ENCODE measurements at places on chromosomes 4 and X.

GRCh38 chrX:154481911-154482601, 3.0 kb upstream of the LAGE3 start:
- no peak for DNase-seq

DNA sequence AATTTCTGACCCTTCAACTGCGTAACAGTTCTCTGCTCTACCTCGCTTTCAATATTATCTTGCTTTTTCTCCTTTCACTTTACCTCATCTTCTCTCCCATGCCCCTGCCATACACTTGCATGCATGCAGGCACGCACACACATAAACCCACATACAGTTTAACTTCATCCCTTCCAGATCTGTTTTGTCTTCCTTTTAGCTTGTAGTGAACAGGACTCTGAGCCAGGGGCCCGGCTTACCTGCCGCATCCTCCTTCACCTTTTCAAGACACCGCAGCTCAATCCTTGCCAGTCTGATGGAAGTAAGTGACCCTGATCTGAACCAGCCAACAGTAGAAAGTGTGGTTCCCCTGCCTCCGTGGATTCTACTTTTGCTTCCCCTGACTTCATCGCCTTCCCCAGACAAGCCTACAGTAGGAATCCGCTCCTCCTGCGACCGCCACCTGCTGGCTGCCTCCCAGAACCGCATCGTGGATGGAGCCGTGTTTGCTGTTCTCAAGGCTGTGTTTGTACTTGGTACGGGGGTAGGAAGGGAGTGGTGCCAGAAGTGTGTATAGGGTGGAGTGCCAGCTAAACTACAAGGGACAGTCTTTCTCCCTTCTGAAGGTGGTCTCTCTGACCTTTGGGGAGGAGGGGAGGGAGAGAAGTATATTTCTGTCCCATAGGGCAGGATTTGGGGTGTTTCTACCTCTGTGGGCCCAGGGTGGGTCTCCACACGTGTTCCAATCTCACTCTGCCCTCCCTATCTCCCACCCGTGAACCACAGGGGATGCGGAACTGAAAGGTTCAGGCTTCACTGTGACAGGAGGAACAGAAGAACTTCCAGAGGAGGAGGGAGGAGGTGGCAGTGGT, 10.7 kb downstream of the MED12 start:
- DNase-seq, result peak; percentile 37

DNA sequence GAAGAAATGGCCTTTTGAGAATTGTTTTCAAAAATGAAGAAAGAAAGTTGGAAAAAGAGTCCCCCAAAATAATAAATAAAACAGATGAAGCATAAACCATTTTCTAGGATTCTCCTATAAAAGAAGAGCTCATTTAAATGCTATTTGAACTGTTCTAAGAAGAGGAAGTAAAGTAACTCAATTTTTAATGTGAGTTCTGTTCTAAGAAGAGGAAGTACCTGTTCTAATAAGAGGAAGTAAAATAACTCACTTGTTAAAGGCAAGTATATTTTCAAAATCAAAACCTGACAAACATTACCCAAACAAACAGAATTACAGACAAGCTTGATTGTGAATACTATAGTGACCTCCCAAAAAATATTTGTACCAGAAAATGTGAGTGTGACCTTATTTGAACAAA, 1326.3 kb downstream of the C4orf33 start:
- DNase-seq, result no peak

DNA sequence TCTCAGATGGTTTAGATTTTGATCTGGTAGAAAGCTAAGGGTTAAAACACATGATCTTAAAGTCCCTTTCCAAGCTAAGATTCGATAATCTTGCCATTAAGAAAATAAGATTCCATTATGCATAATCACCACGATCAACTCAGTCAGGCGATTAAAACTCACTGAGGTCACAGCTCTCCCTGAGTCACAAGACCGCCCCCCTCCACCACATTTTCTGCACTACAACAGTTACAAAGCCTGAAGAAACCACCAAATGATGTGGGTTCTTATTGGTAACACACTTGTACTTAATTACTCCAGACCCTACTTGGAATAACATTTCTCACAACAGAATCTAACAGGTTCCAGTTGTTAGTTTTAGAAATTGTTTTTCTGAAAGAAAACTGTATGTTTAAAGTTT, 62.8 kb downstream of the SH3KBP1 start:
- DNase-seq, result peak; percentile 56

- peak; percentile 83 for DNase-seq
Observed at GRCh38 chrX:107710617-107711391, 64.8 kb downstream of the TSC22D3 start.

GRCh38 chrX:44651358-44651757, 108.7 kb upstream of the FUNDC1 start:
- peak; percentile 3 for DNase-seq

DNA sequence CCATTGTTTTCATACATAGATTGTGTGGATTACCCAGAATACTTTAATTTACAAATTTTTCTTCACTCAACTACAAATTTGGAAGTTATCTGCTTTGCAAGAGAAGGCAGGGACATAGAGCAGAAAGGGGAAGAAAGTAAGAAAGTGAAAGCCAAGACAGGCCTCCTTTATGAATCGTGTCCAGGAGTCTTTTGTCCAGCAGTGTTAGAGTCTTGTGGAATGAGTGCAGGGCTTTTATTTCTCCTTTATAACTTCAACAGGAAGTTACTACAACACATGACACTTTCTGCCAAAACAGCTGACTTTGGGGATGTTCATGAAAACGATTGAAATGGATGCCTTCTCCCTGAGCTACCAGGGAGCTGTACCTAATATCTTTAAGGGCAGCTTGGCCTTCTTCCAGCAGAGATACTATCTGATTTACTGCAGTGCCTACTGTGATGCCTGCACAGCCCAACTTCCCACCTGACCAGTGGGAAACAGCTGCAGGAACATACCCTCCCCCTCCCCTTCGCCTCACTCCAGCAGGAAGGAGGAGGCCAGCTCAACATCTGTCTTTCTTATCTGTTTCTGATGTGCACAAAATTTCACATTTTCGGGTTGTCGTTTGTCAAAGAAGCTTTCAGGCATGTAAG, 557.7 kb upstream of the SLIT2 start:
- DNase-seq, result no peak

DNA sequence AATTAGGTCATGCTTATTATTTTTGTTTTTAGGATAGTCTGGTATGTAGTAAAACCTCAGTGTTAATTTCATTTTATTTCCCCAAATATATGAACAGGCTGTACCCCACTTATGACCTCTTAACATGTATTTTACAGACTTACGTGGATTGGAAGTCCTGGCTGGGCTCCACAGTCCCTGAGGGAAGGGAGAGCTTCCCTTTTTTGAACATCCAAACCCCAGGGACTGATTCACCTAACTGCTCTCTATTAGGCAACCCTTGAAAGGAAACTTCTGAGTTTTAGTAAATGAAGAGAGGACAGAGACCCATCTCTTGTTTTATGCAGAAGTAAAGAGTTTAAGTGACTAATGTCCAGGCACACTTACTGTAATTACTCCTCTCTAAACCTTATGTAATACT, 233.1 kb upstream of the SPRY1 start:
- no peak for DNase-seq

DNA sequence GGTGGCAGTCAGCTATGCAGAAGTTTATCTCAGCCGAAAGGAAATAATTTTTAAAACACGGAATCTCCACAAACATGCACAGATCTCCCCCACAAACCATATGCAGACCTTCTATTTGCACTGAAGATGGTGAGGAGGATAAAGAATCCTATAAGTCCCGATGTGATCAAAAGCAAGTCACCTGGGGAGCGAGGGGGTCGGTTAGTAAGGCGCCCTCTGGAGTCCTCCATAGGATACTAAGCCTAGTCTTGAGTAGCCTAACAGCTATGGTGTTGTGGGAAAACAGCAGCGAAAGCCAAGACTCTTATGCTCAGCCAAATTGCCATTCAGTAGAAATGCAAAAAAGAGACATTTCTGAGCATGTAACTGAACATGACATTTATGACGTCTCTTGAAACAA, 210.9 kb downstream of the FRMPD4 start:
- DNase-seq, result no peak

DNA sequence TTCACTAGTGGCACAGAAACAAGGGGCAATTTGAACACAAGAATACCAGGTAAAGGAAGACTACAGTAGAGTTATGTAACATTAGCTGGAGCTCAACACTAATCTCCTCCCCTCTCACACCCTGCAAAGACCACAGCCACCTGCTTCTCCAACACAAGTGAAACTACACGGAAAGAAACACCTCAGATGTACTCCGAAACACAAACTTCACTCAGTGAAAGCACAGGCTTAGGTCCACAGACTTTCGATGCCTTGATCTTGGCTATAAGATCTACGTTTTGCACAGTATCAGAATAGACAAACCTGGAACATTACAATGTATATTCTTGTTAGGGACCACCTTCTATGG, 7.6 kb downstream of the ACSL1 start:
- DNase-seq, result no peak

- peak; percentile 55 for DNase-seq
Observed at GRCh38 chr4:66430856-66431255, 760.6 kb upstream of the EPHA5 start.

DNA sequence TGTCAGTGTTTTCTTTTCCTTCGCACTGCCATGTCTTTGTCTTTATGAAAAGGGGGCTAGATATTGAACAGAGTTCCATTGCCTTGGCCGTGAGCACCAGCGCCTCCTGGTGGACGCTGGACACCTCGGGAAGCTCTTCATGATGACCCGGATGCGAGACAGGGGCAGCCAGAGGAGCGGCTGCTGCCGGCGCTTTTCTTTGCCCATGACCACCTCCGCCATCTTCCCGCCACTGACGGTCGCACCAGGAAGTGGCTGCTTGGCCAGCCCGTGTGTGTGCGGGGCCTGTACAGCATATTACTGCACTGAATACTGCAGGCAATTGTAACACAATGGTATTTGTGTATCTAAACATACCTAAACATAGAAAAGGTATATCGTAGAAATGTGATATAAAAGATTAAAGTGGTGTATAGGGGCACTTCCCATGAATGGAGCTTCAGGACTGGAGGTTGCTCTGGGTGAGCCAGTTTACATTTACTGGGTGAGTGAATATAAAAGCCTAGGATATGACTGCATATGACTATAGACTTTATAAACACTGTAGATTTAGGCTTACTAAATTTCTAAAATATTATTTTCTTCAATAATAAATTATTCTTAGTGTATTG, 15.8 kb upstream of the GRIA2 start:
- no peak for DNase-seq

- DNase-seq, result no peak
Observed at GRCh38 chrX:39427492-39427891, 626.2 kb downstream of the MID1IP1 start.

GRCh38 chr4:186844059-186844681, 120.5 kb upstream of the FAT1 start:
- peak; percentile 70 for DNase-seq

- DNase-seq, result peak; percentile 77
Observed at GRCh38 chr4:128191115-128191781, 96.4 kb downstream of the PGRMC2 start.

GRCh38 chrX:34849371-34849770, 93.2 kb upstream of the FAM47B start:
- DNase-seq, result peak; percentile 8

DNA sequence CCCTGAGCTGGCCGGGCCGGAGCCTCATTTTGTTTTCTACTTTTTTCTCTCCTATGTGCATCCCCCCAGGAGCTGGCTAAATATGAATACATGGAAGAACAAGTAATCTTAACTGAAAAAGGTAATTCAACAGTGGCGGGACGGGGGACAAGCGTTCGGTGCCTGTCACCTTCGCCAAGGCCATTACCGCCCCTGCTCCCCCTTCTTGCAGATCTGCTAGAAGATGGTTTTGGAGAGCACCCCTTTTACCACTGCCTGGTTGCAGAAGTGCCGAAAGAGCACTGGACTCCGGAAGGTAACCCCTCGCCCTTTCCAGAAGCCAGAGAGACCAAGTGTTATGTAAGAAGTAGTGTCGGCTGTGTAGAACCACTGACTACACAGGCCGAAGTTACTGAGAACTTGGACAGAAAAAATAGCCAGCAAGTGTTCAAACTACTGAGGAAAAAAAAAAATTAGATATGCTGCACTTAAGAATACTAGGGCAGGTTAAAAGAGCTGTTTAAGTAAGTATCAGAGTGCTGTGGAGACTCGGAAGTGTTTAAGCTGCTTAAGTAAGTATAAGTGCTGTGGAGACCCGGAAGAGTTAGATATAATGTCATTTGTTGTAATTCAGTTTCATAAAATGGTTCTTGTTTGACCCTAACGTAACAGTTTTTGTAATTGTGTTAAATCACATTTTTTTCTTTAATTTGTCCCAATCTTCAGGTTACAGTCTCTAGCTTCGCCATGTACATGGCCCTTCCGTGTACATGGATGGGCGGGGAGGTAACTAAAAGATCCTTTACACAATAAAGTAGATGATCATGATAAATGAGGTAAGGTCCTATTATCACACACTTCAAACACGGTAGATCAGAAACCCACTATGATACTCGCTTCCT, 856 bp downstream of the SAT1 start:
- DNase-seq, result no peak

- DNase-seq, result no peak
Observed at GRCh38 chr4:78363031-78363570, 188.5 kb upstream of the ANXA3 start.

DNA sequence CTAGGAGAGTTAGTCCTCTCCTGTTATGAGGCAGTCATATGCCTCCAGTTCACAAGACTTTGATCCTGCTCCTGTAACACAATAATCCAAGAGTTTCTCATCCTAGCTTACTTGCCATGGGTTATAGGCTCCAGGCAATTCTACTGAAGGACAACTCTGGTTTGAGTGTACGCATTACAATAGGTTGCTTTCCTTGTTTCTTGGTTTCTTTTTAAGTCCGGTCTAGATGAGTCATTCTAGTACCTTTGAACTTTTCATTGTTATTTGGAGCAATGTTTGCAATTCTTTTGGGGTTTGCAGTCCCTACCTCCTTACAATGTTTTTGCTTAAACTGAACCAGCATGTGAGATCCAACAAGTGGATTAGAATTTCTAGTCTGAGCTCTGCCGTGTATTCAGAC, 109.1 kb downstream of the ANAPC4 start:
- no peak for DNase-seq

DNA sequence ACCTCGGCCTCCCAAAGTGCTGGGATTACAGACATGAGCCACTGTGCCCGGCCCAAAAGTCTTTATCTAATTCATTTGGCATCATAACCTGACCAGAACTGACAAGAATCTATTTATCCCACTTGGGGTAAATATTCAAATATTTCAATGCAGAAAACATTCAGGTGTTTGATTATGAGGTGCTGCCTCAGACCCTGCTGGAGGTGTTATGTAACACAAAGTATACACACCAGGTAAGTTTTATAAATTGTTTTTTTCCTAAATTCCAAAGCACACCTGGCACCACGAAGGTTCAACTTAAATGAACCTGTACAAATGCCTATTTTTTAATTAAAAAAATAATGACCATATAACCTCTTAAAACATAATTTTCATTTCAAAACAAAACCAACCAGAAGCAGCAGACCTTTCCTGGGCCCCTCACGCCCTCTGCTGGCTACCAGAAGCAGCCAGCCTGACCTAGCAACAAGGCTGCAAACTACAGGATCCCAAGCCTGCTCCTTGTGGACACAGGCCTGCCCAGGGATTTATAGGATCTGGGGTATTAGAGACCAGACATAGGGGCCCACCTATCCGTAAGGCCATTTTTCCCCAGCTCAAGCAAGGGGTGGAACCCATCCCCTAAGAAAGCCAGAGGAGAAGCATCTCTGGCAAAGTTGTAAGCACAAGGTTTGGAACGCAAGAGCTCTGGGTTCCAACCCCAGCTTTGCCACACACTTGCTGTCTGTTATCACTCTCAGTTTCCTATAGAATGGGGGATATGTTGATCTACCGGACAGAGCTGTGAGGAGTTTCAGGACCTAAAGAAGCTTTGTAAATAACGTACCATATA, 11.7 kb downstream of the OTUD5 start:
- DNase-seq, result peak; percentile 38

- DNase-seq, result no peak
Observed at GRCh38 chr4:102761296-102761701, 531 bp upstream of the MANBA start.

GRCh38 chrX:104659005-104659744, 93.2 kb downstream of the IL1RAPL2 start:
- DNase-seq, result no peak

Measured in EL (cell line).